ENCODE measurements at places on chromosomes 2 and 18.

DNA sequence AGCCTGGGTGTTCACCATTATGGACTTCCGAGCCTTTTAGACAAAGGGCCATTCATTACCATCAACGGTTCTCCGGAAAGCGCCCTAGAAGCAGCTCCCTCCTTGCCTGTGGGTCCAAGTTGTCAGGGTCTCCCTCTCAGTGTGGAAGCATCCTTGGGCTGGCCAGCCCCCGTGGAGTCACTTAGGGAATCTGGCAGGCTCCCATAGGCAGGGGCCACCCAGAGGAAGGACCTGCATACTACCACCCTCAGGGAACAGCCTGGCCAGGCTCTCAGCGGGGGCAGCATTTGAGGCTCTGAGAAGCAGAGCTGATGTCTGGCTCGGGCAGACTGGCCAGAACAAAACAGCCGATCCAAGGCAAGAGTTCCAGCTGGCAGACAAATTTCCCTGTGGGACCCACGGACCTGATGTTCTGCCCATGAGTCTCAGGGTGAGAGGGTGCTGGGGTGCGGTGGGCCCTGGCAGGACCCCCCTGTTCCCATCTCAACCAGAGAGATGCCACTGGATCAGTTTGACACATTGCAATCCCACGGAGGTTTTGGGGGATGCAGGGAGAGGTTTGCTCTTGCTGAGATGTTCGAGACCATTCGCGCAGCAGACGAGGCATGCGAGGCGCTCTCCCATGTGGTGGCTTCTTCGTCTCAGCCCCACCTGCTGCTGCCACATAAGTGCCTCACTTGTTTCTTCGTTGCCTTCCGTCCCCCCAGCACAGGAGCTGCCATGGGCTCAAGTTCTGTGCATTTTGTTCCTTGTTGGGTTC lies 56.9 kb downstream of the ACKR3 start:
- no peak for DNase-seq

DNA sequence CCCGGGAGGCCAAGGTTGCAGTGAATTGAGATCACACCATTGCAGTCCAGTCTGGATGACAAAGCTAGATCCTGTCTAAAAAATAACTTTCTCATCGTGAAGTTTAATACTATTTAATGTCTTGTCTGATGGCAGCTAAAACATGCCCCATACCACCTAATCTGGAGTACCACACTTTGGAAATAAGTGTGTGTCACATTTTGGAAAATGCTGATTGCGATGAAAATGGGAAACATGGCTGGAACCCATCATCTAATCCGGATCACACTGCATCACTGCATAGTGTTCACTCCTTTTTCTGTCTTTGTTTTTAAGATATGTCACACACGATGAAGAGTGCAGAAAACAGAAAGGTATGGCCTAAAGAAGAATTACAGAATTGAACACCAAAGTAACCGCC lies 31.2 kb upstream of the ALPP start:
- no peak for DNase-seq

- peak; percentile 4 for DNase-seq
These were observed 372.5 kb downstream of the RIT2 start for GRCh38 chr18:42742969-42743368.

GRCh38 chr2:439556-440402 lies 151.9 kb upstream of the ALKAL2 start:
- no peak for DNase-seq

DNA sequence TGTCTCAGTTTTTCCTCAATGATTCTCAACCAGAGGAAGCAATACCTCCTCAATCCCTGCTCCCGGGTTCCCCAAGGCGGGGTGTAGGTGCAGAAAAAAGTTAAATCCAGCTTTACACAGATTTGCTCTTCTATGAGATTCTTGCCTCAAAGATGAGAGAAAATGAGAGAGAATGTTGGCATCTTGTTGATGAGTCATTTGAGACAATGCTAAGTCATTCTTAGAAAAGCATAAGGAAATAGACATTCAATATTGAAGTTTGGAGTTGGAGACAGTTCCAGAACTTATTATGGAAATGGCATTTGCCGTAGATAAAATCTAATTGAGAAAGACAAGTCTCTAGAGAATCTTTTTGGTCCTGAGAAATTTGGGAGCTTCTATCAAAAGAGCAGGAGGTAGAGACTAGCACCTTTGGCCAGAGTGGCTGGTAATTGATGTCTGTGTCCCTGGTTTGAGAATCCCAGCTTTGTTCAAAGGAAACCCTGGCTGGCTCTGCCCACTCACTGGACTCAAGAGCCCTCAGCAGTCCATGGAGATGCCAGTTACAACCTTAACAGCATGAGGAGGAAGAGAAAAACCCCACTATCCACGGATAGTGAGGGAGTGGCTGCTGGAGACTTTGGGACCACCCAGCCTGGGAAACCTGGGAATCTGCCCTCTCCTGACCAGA lies 181.2 kb downstream of the FAM124B start:
- DNase-seq = no peak

GRCh38 chr18:44759925-44760342 lies 79.2 kb downstream of the SETBP1 start:
- no peak for DNase-seq

- no peak for DNase-seq
These were observed 25.9 kb upstream of the LCLAT1 start for GRCh38 chr2:30421026-30421603.

GRCh38 chr2:36734304-36734703 lies 37.8 kb downstream of the VIT start:
- DNase-seq = no peak

GRCh38 chr2:26245810-26246209 lies 1.1 kb downstream of the HADHB start:
- no peak for DNase-seq

GRCh38 chr2:240211598-240212424 lies 71.4 kb upstream of the OTOS start:
- no peak for DNase-seq

DNA sequence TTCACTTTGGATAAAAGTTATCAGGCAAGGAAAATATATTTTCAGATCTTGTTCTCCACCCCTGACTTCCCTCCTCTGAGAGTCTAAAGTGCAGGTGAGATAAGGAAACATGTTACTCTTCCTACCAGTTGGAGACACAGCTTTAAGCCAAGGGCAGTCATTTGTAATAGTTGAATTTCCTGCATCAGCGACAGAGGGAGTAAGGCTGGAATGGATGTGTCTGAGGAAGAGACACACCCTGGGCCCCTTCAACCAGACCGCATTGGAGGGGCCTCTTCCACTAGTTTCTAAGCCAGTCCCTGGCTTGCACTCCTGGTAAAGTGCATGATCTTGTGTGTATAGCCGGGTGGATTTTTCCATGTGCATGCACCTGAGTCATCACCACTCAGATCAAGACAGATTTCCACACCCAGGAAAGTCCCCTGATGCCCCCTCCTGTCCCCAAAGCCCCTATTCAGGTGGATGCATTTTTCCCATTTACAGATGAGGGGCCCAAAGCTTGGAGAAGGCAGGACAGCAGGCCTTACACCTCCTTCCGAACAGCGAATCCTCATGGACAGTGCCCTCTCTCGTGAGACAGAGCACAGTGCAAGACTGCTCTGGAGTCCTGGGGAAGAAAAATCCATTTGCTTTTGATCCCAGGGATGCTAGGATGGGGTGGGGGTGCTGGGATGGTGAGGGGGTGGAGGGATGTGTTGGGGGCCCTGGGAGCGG lies 66.7 kb upstream of the SH3RF3 start:
- no peak for DNase-seq

GRCh38 chr2:205297368-205297767 lies 384.9 kb upstream of the NRP2 start:
- no peak for DNase-seq

GRCh38 chr2:3692375-3692774 lies 11.0 kb upstream of the DCDC2C start:
- DNase-seq = no peak

DNA sequence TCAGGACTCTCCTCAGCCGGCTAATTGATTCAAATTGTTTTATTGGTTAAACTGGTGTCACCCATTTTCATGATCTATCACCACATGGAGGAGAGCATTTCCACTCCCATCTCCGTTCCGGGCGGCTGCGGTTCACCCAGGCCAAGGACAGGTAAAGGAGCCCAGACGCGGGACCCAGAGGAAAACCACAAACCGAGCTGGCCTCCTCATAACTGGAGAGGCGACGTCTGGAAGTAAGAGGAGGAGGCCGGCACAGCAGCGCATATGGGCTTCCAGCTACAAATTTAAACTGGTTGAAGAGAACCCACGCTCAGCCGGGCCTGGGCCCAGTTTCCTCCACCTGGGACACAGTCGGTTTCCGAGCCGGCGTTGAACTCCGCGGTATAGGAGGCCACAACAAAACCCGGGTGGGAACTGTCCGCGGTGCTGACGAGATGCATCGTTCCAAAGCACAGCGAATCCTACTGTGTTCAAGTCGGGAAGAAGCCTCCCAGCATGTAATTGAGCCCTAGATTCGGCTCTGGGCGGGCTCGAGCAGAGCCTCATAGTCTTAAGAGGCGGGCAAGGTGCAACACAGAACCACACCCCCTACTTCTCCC lies 3.0 kb upstream of the SKOR2 start:
- peak; percentile 82 for DNase-seq

GRCh38 chr2:229996320-229996719 lies 72.4 kb downstream of the SLC16A14 start:
- DNase-seq = no peak
